Stimulated activated CD4-positive, alpha-beta T cell treated with anti-CD3 and anti-CD28 coated beads, TNF-alpha, amount 100 ng/mL, for 4 hours (primary cell): ENCODE measurements at places on chromosomes 1 and 21.

DNA sequence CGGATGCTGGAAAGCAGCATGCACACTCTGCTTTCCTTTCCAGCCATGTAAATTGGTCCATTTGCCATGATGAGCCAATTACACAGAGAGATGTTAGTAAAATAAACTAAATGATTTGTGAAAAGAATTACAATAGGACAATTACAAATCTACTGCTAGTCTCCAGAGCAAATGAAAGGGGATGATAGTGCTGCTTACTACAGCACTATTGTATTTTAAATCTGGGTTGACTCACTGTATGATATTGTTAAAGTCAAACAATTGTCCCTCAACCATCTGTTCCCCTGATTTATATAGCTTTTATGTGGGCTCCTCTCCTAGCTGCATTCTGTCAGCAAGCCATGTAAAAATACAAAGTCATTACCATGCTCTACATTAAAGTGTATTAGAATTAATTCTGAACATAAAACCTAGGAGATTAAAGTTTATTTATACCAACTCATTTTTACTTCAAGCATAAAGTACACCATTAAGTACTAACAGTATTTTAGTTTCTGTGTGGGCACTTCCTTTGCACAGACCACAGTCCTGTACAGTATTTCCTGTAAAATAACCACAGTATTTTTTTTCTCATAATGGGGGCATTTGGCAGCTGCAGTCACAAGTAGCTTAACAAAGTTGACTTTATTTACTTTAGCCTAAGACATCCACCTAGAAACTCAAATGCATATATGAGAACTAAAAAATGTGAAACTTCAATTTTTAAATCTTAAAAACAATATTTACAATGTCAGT, 135.8 kb downstream of the VAV3 start:
- no peak for DNase-seq

GRCh38 chr1:176801514-176802020, 338.6 kb downstream of the PAPPA2 start:
- no peak for DNase-seq

DNA sequence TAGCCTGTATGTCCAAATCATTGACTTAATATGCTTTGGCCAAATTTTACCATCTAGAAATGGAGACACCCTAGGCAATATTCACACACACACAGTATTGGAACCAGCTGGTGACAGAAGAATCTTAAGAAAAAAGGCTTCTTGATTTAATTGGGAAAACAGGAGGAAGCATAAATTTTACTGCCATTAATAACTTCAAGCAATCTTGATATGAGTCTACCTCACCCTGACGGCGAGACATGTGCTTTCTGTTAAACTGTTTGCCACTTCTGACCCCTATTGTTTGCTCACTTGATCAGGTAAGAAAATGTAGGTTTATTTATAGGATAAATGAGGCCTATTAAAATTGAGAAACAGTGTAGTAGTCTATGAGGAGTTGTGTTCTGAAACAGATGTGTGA, 73.2 kb downstream of the KIFAP3 start:
- DNase-seq: no peak

DNA sequence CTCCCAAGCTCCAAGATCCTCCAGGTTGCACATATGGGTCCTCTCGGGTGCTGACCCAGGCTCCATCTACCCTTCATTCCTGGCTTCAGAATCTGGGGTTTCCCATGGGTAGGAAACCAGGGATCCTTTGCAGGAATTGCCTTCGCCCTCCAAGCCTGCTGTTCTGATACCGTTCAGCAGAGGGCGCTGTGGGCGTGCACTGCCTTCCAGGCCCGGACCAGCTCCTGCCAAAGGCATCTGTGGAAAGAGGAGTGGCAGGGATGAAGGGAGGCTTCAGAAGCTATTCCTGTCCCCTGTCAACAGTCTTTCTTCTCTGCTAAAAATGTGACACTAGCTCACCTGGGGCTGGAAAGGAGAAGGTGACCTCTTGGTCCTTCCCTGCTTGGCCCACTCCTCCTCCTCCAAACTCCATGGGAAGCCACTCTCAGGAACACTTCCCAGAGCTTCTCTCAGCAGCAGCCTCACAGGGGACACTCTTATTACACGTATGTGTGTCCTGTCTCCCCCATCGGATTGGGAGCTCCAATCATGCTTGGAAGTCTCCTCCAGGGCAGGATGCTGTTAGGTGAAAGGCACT, 71.2 kb downstream of the VWA5B1 start:
- DNase-seq: no peak

DNA sequence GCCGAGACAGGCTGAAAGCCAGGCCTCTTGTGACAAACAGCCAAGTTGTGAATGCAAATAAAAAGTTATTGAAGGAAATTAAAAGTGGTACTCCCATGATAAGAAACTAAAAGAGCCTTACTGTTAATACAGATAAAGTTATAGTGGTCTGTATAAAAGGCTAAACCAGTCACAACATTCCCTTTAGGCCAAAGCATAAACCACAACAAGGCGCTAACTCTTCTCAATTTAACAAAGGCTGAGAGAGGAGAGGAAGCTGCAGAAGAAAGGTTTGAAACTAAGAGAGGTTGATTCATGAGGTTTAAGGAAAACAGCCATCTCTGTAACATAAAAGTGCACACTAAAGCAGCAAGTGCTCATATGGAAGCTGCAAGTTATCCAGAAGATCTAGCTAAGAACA, 10.7 kb downstream of the C1orf105 start:
- no peak for DNase-seq

GRCh38 chr21:42704861-42705260, 51.4 kb downstream of the PDE9A start:
- DNase-seq: no peak

- no peak for DNase-seq
Measured at GRCh38 chr1:154519591-154519991, 17.4 kb upstream of the SHE start.

DNA sequence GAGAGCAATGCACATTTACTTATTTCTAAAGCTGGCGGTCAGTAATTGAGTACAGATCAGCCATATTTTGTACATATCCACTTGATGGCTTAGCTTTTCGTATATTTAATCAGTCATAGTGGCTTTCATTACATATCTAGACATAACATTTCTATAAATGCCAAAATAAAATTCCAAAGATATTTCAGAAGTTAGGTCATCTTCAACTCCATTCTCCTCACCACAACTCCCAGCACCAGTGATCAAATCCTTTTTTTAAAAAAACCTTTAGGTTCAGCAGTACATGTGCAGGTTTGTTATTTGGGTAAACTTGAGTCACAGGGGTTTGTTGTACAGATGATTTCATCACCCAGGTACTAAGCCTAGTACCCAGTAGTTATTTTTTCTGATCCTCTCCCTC, 53.9 kb upstream of the GNG4 start:
- DNase-seq: no peak

DNA sequence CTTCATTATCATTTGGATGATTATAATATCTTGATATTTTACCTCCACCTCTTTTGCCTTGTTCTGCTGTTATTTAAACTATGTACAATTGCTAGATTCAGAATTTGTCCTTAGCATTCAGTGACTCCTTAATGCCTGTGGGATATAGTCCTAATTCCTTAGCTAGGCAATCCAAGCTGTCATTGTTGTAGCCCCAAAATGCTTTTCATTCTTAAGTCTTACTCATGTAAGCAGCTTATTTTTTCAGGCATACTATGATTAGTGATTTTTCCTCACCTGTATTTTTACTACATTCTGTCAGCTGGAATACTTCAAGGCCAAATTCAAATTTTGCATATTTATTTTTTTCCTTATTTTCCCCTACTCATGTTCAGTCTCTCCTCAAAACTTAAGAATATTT, 13.4 kb downstream of the PKN2 start:
- DNase-seq: no peak

DNA sequence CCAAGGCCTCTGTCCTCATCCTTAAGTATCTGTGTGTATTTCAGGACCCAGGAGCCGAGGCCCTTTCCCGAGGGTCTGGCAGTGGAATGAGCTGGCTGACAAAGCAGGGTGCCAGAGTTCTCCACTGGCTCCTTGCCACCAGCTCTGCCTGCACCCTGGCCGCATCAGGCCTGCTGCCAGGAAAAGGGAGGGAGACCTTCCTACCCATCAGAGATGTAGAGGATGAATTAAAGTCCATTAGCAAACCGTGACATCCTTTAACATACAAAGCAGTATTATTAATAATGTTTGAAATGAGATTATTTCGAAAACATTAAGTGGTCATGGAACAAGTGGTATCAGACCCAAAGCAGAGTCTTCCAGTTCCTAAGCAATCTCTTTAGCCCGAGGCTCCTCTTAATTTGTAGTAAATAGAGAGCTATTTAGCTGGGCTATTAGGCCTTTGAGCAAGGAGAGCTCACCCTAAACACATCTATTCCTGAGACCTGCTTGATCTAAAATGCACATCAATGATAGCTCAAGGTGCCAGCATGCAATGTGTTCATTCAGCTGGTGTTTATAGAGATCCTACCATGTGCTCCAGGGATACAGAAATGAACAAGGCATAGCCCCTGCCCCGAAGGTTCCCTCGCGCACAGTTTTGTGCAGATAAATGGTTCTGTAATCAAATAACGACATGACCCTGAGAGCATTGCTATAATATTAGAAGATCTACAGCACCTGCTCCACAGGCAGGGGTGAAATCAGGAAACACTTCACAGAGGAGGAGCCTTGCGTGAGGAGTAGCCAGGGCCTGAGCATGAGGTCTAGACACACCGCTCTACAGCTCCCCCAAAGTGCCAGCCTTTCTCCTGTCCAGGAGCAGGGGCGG, 44.0 kb downstream of the FAM163A start:
- no peak for DNase-seq

DNA sequence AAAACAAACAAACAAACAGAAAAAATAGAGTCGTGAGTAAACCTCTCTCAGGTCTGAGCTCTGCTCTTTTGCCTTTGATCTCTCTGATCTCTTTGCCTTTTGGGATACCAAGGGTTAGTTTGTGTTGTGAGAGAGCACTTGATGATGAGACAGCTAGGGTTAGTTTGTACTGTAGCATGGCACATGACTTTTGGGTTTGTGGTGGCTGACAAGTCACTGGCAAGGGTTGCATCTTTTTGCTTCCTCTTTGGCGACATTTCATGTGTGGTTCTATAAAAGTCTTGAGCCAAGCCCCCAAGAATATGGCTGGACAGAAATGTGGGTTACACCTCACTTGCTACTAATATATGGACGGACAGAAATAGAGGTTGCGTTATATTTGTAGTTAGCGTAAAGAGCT, 60.5 kb downstream of the TESK2 start:
- DNase-seq: no peak

GRCh38 chr1:234712891-234713305, 102.9 kb upstream of the IRF2BP2 start:
- no peak for DNase-seq

DNA sequence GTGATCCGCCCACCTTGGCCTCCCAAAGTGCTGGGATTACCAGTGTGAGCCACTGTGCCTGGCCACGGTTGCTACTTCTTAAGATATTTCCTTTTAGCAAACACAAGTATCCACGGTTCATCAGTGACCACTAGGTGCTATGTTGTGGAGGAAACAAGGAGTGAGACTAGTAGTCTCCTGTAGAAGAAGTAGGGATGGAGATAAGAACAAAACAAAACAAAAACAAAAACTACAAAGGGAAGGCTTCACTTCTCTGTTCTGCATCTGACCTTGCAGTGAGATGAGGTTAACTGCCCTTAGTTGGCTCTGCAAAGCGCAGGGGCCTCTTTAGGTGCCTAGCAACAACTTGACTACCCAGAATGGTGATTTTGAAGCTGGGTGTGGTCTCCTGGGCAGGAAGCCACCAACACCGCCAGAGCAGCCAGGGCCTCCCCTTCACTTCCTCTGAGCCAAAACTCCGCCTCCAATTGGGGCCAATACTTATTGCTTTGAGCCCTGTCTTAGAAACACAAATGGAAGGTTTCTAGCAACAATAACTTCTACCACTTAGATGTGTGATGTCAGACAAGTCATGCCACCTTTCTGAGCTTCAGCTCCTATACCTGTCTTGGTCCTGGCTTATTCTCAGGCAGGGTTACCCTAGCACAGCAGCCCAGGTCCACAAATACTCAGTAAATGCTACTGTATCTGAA, 12.8 kb upstream of the CDC42 start:
- DNase-seq: peak; percentile 43

GRCh38 chr1:66533804-66534740, at the start of gene SGIP1:
Gene SGIP1, plus strand, starts transcription at chr1:66534153. Its CDS starts 206 bp downstream, at chr1:66534359.
- no peak for DNase-seq

DNA sequence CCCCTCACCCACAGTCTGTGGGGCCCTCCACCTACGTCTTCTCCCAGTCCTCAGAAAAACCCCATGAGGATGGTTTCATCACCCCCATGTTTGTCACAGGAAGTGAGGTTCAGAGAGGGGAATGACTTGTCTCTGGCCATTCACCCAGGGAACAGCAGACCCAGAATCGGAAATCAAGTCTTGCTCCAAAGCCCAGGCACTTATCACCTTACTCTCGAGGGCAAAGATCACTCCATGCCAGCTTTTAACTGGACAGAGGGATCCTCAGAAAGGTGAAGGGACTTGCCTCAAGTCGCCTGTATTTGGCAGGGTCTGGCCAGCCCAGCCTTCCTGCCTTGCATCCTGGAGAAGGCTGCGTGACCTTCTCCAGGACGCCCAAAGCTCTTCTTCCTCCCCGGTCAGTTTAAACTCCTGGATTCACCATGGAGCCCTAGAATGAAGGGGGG, 57.9 kb upstream of the SSBP3 start:
- no peak for DNase-seq

GRCh38 chr1:87894062-87894461, 565.4 kb downstream of the LMO4 start:
- DNase-seq: no peak

DNA sequence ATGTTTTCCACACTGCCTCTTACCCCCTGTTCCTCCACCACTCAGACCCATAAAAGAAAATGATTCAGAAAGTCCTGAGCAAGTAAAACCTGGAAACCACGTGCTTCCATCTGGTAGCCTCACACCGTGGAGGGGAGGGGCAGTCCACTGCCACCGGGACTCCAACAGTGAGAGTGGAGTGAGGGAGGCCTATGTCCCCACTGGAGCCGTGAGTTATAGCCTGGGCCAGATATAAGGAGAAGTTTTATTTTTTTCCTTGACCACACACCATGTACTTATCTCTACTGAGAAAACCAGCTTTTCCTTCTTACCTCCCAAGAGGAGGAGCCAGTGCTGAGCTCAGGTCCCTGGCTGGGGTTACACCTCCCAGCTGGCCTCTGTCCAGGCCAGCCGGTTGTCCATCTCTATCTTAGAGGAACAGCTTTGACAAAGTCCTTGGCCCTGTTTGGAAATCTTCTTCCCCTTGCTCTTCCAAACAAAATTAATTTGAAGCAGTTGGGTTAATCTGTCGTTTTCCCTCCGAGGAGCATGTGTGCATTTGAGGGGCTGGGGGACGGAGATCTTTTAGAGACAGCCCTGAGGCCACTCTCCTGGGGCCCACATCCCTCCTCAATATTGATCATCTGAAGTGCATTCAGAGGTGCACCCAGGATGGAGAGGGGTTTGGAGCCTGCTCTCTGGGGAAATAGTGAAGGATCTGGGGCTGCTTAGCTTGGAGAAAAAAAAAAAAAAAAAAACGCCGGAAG, 49.1 kb upstream of the SERBP1 start:
- no peak for DNase-seq
